ENCODE measurements at places on chromosomes 12 and 14. TPM values are rescaled to one million over a fixed set of nuclear protein-coding genes. Genes with fewer than 3 reads are reported as not detected.

TAS2R10 gene
- total RNA-seq: 0.52 TPM

CIDEB gene
- 34.0 TPM for total RNA-seq

LRRC10 gene
- not detected for total RNA-seq

GALNT16 gene
- 5.6 TPM for total RNA-seq

SYNDIG1L gene
- 0.52 TPM for total RNA-seq

CD163L1 gene
- total RNA-seq: under 0.01 TPM
